ENCODE measurements at places on chromosomes 6 and 20.
A peak's percentile ranks its signal among the peaks of the same experiment; 100 is the strongest.

- no peak for DNase-seq
Observed at GRCh38 chr6:134512981-134513391, 195.1 kb upstream of the SGK1 start.

- DNase-seq = no peak
Observed at GRCh38 chr6:24004062-24004461, 122.0 kb upstream of the NRSN1 start.

GRCh38 chr6:46376562-46377061 lies 114.6 kb downstream of the RCAN2 start:
- no peak for DNase-seq

DNA sequence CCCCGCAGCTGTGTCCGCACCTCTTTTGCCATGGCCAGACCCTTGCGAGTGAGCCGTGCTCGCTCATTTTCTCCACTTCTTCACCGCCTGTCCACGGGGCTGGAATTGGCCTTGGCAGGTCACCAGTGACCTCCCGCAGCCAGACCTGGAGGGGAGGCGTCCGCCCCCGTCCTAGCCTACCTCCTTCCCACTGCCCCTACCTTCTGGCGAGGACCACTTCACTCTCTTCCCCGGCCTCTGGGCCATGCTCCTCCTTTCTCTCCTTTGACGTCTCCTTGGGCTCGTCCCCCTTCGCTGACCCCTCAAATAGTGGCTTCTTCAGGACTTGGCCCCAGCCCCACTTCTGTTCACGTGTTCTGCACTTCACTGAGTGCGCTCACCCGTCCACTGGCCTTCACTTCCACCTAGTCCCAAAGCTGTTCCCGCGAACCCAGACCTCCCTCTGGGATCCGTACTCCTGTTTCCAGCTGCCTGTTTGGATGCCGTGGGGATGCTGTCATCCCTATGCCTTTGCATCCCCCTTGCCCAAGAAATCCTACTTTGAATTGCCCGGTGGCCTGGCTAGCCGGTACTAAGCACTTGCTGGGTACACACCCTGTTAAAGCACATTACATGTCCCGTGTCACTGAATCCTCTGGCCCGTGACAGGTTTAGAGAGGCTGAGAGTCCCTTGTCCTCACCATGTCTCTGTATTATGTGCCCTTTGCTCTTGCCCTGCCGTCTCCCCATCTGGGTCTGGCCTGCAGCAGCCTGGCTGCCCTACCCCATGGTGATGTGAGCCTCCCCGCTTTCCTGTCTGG lies 33.0 kb downstream of the SPATA2 start:
- no peak for DNase-seq

DNA sequence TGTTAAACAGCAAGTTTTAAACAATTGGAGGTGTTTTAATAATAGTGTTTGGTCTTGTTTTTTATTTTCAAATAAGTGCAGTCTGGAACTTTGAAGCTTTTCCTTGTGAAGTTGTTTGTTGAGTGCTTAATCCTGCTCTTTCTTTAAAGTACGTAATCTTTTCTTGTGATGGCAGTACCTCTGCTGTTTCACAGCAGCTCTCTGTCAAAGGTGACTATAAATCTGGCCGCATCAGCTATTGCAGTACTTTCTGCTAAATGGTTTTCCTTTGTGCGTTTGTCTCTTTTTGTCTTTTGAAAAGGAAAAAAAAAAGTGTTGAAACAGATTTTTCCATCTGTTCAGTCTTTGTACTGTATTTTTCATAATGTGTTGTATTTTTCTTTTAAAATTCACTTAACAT lies 12.7 kb downstream of the STXBP5 start:
- DNase-seq = no peak

DNA sequence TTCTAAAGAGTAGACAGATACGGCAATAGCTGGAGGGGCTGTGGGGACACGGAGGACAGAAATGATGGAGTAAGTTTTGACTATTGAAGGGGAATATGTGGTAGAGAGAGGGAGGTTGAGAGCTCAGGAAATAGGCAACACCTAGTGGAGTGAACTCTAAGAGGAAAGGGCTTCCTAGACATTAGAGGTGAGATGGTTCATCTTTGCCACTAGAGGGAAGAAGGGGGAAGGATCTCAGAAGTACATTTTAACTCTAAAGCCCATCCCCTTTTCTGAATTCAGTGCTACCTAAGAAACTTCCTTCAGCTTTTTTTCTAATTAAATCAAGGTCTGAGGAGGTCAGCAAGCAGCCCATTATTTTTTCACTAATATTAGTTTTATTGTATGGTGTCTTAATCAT lies 689.4 kb upstream of the MAP3K7 start:
- peak; percentile 30 for DNase-seq

- DNase-seq = no peak
Observed at GRCh38 chr6:134451529-134451928, 133.6 kb upstream of the SGK1 start.

GRCh38 chr6:91241946-91242613 lies 655.2 kb upstream of the MAP3K7 start:
- DNase-seq = no peak

DNA sequence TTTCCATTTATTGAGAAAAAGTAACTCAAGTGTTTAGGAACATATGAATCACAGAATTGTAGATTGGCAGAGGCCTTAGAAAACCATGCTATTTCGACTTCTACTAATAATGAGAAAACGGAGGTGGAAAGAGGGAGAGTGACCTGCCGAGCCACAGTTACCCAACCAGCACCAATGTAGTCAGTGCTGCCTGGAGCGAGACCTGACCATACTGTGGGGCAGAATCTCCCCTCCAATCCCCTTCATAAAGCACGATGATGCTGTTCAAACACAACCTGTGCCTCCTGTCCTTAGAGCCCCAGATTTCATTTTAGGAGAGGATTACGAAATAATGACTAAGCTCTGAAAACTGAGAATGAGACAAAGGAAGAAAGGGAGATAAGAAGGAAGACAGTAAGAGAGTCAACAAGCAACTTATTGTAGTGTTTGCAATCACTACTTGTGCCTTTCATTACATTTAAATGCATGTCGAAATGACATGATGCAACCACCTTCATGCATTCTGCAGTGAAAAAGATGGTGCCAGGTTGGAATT lies 70.6 kb downstream of the ATXN1 start:
- no peak for DNase-seq

GRCh38 chr20:49993301-49993751 lies 10.5 kb downstream of the SNAI1 start:
- no peak for DNase-seq

DNA sequence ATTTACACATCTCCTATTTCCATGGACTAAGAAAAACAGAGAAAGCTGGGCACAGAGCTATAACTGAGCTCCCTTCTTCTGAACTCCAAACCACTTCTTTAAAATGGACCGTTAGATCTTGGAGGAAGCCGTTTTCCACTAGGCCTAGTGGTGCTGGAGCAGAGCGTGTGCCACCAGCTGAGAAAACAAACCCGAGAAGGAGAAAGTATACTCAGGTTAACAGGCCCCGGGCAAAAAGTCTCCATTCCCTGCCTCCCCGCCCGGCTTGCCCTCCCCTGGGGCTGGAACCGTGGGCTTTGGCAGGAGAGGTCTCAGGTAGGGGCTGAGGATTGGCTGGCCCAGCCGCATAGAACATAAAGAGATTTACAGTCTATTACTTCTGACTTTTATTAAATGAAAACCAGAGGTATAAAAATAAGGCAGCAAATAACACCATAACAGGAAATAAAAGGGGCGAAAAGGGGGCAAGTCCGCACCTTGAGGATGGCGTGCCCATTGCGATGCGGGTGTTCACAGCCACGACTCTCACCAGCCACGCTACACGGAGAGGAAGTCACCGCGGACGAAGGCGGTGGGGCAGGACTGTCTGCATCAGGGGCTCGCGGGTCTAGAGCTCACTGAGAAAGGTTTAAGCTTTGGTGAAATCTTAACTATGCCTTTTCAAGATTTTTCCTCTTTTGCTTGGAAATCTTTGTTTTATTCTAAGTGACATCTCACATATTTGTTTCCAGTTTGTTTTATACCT lies 191.2 kb upstream of the GMDS start:
- no peak for DNase-seq

GRCh38 chr20:11217326-11218172 lies 543.8 kb upstream of the JAG1 start:
- no peak for DNase-seq

- DNase-seq = no peak
Observed at GRCh38 chr20:16123623-16124022, 449.6 kb downstream of the KIF16B start.

GRCh38 chr6:15387118-15387517 lies 141.2 kb downstream of the JARID2 start:
- no peak for DNase-seq

DNA sequence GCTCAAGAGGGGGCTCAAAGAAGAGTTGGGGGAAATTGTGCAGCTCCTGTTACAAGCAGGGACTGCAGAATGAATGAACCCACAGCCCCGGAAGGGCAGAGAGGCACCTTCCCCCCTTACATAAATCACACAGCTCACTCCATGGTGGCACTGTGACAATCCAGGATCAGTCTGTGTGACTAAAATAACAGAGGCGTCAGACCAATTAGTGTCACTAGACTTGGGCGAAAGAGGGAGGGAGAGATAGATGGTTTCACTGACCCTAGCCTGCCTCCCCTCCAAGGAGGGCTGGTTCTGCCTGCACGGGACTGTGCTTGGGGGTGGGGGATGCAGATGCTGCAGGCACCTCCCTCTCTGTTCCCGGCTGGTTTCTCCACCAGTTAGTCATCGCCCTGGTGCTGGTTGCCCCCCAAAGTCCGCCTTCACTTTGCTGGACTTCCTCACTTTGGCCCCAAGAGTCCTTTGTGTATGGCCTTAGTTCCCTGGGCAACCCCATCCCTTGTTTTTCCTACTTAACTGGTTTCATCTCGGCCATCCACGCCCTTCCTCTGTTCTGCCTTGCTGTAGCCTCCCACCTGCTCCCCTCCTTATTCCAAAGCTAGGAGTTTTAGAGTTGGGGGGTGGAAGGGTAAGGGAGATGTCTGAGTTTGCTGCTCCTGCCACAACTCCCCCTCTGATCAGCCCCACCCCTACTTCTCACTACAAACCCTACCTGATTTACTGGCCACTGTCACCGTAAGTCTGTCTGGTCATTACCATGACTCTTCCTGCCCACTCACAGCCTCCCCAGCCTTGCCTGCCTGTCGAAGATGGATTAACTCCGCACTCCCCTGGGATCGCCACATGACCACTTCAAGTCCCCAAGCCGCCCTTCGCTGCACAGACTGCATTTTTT lies 17.7 kb downstream of the CCDC167 start:
- DNase-seq = no peak

DNA sequence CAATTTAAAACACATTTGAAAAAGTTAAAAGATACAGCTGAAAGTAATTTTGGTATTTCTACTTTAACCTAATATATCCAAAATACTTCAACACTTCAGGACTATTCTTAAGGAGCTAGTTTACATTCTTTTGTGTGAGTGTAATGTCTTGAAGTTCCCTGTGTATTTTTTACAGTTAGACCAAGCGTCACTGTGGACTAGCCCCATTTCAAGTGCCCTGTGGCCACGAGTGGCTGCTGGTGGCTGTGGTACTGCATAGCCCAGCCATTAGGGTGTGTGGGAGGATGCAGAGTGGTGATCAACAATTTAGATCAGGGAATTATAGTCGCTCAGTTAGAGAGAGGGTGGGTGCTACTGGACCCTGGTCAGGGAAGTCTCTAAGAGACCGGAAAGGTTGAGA lies 869 bp upstream of the CST5 start:
- no peak for DNase-seq

- DNase-seq = no peak
Observed at GRCh38 chr20:53163486-53163885, 191.3 kb downstream of the TSHZ2 start.

DNA sequence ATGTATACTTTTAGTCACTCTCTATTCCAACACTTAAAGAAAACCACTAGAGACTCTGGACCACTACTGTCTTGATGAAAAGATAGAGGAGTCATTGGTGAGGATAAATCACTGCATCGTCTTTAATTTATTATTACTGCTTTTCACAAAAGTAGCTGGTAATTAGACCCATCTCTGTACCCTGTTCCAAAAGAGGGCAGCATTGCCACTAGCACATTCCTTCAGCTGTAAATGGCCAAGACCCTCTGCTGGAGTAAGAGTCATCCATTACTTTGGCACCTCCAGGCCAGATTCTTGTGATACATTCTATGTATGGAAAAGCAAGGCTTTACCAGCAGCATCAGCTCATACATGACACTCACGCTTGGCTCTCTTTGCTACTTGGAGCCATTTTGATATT lies 49.5 kb upstream of the PREP start:
- no peak for DNase-seq

DNA sequence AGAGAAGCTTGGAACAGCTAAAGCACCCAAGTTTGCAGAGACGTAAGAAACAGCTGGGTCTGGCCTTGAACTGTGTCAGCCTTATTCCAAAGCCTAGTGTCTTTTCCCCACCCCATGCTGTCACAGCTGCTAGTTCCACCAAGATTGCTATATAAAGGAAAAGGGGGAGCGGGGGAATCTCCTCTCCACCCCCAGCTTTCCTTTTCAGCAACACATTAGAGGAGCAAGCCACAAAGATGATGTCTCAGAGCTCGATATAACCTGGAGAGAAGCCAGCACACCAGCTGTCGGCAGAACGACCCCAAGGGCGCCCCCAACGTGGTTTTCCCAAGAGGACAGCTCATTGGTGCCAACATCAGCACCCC lies 36.5 kb downstream of the ATP9A start:
- DNase-seq = no peak

- no peak for DNase-seq
Observed at GRCh38 chr20:32315891-32316290, 38.4 kb downstream of the KIF3B start.

GRCh38 chr6:103893141-103893581 lies 966.6 kb downstream of the HACE1 start:
- DNase-seq = no peak

DNA sequence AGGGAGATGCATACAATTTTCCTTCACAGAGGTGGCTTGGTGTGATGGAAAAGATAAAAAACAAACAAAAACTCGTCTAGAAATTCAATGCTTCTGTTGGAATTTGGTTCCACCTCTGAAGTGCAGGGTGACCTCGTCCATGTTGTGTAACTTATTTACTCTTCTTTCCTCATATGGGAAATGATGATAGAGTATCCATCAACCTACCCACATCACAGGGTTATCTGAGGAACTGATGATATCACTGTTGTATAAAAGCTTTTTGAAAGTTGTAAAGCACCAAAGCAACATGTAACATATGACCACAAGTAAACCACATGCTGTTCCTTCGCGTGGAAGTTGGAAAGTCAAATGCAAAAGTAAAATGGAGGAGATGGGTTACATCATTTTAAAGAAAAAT lies 212.0 kb upstream of the SGK1 start:
- DNase-seq = peak; percentile 34

GRCh38 chr6:52994839-52995088 lies 320 bp downstream of the GSTA4 start:
- no peak for DNase-seq
